RCC 7860 (cell line): ENCODE measurements at places on chromosomes 12 and 14.

- DNase-seq = no peak
Observed at GRCh38 chr14:101855958-101856357, 94.4 kb downstream of the PPP2R5C start.

DNA sequence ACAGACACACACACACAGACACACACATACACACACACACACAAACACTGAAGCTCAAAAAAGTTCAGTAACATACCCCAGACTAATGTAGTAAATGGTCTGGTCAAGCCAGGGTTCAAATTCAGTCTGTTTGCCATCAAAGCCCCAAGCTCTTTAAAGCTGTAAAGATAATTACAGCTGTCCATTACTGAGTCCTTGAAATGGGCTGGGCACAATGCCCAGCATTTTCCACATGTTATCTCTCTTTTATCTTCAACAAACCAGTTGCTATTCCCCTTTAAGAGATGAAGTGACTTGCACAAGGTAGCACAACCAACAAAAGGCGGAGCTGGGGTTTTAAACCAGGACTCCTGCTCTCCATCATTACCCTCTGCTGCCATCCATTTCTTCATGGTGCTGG, 7.6 kb upstream of the UNC119B start:
- DNase-seq = no peak

GRCh38 chr14:88975043-88975830, 150.8 kb downstream of the TTC8 start:
- no peak for DNase-seq

DNA sequence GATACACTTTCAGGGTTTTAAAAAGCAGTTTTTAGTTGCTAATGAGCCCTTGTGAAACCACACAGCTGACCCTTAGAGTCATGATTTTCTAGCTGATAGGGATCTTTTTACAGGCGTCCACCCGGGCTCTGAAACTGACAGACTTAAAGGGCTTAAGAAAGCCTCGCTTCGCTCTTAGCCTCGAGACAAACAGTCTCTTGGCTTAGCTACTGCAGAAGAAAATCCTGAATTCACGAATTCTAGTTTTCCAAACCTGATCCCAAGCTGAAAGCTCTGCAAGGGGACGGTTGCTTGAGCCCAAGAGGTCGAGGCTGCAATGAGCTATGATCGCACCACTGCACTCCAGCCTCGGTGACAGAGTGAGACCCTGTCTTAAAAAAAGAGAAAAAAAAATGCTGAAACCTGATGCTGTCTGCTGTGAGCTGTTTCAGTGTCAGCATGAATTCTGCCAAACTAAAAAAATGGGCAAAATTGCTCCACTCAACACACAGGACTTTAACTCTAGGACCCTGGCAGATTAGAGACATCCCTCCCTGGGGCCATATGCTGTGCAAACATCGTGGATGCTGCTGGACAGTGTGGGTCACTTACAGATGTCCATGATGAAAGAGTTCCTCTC, 3.1 kb upstream of the HPD start:
- no peak for DNase-seq

DNA sequence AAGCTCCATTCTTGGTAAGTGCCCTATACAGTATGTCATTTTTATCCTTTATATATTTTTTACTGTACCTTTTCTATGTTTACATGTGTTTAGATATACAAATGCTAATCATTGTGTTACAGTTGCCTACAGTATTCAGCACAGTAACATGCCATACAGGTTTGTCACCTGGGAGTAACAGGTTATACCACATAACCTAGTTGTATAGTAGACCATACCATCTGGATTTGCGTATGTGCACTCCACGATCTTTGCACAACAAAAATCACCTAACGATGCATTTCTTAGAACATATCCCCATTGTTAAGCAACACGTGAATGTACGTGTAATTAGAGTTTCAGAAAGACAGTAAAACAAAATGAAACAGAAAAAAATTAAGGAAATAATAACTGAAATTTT, 11.9 kb upstream of the ANO2 start:
- no peak for DNase-seq

DNA sequence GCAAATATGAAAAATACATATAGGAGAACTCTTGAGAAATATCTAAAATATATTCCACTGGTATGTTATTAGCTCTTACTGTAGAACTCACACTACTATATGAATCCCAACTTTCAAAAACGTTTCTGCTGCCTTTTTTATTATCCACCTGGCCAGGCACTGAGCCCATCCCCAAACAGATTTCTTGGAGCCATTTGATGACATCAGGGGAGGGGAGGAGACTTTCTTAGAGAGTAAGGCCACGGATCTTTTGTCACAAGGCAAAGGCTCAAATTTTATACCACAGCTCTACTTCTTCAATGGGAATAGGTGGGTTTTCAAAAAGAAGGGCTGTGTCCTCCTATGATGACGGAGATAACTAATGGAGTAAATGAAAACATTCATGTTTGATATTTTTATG, 83.0 kb downstream of the SLC25A21 start:
- no peak for DNase-seq

DNA sequence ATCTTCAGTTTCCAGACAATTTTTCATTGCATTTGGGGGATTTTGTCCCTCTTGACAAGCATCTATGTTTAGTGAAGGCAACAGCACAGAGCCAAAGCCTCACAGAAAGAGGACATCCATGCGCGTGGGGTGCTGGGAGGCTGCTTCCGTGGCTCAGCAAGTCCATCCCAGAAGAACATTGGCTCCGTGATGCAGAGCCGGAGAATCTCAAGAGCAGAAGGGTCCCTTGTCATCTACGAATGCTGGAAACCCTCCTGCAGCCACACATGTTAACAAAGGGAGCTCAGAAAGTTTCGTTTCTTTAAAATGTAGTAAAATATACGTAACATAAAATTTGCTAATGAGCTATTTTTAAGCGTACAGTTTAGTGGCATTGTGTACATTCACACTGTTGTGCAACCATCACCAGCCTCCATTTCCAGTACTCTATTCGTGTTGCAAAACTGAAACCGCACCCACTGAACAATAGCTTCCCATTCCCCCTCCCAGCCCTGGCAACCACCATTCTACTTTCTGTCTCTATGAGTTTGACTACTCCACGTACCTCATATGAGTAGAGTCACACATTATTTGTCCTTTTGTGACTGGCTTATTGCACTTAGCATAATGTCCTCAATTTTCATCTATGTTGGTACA, 185.9 kb downstream of the TTC7B start:
- DNase-seq = no peak

GRCh38 chr12:92552412-92553108, 150.2 kb upstream of the PLEKHG7 start:
- peak; percentile 84 for DNase-seq

GRCh38 chr14:80269353-80269925, 58.1 kb upstream of the DIO2 start:
- DNase-seq = no peak

DNA sequence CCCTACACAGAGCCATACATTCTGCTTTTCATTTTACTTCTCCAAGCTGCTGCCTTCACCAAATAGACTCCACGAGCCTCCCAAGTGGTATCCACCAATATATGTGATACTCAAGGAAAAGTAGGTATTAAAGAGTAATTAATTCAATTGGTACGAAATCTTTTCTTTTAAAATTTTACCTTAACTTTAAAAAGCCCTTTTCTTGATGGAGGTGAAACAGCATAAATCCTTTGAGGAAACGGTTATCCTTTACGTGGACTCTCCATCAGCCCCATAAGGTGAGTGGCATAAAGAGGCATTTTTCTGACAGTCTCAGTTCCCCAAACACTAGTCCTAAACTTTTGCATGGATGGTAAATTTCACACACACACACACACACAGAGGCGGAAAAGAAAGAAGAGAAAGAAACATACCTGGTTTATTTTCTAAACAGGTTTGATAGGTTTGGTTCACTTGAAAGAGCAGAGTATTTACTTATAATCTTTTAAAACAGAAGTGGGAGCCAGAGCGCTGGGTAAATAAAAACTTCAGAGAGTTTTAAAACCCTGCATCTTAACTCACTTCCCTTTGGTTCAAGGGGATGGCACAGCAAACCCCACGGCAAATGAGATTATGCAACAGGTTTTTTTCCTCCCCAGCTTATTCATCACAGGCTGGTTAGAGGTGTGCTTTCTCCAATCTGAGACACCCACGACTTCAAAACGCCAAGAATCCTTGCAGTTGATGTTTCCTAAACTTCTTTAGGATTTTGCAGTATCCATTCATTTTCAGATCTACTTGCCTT, 1.9 kb downstream of the DUSP16 start:
- DNase-seq = peak; percentile 57

GRCh38 chr12:127480775-127481314, 786.1 kb upstream of the TMEM132C start:
- no peak for DNase-seq

GRCh38 chr12:25328072-25328712, 77.5 kb upstream of the KRAS start:
- no peak for DNase-seq

DNA sequence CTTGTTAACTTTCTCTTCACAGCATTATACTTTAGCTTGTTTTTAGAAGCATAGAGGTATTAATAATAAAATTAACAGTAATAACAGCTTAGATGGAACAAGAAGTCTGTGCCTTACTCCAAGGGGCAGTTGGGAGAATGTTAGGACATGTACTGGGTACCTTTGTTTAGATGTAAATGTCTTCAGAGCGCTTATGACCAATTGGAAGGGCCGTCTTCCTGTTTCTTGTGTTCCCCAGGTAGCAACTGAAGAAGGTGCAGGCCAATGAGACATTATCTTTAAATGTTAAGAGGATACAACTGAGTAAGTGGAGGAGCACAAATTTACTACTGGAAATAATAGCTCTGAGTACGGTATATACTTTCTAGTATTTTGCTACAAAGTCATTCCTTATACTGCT, 180.9 kb upstream of the SYT1 start:
- DNase-seq = no peak

DNA sequence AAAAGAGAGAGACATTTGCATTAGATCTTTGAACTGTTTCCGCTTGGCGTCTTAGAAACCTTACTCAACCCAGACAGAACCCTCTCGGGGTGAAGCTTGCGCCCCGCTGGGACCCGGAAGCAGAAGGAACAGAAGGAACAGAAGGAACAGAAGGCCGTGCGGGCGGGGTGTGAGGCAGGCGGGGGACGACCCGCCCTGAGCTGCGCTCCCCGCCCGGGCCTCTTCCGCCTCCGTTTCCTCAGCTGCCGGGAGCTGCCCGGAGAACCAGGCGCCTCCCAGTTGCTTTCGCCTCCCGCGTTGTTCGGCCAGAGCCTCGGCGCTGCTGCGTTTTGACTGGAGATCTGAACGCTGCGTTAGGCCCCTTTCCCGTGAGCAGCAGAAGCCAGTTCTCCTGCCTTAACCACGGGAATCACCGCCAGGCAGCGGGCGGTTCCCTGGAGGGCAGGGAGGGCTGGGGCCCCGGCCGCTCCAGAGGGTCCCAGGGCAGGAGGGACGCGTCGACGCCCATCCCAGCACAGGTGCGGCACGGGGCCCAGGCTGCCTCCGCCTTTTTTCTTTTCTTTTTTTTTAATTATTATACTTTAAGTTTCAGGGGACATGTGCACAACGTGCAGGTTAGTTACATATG, 19.3 kb upstream of the MMP17 start:
- DNase-seq = no peak

- no peak for DNase-seq
Observed at GRCh38 chr12:117049295-117049694, 49.9 kb downstream of the TESC start.

GRCh38 chr12:71694099-71694820, 8.4 kb downstream of the TMEM19 start:
- no peak for DNase-seq
